ENCODE measurements at places on chromosomes 5 and 9.

DNA sequence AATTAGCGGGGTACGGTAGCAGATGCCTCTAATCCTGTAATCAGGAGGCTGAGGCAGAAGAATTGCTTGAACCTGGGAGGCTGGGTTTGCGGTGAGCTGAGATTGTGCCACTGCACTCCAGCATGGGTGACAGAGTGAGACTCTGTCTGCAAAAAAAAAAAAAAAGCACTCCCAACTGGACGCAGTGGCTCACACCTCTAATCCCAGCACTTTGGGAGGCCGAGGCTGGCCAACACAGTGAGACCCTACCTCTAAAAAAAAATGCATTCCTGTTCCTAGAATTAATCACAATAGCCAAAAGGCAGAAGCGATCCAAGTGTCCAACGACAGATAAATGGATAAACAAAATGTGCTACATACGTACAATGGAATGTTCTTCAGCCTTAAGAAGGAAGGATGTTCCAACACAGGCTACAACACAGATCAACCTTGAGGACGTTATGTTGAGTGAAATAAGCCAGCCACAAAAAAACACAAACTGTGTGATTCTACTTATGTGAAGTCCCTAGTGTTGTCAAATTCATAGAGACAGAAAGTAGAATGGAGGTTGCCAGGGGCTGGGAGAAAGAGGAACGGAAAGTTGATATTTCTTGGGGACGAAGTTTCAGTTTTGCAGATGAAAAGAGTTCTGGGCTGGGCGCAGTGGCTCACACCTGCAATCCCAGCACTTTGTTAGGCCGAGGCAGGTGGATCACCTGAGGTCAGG lies 13.8 kb downstream of the FAM78A start:
- DNase-seq, result no peak

- no peak for DNase-seq
Measured at GRCh38 chr5:1288439-1289335, 6.2 kb downstream of the TERT start.

DNA sequence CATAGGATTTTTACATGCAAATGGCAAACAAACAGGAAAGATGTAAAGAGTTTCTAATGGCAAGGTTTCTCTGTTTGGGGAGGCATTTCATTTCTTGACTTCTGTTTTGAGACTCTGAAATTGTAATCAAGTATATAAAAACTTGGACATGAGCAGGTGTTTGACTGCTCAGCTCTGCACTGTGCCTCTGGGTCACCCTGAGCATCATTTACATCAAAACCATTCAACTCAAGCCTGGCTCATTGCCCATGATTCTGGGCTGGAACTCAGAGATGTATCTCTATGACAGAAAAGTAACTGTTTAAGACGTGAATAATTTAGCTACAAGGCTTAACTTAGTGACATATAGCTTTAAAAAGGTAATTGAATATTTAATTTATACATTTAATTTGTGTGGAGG lies 1402.4 kb upstream of the NUDT12 start:
- no peak for DNase-seq

GRCh38 chr5:76789991-76790581 lies 28.7 kb upstream of the F2RL1 start:
- no peak for DNase-seq

DNA sequence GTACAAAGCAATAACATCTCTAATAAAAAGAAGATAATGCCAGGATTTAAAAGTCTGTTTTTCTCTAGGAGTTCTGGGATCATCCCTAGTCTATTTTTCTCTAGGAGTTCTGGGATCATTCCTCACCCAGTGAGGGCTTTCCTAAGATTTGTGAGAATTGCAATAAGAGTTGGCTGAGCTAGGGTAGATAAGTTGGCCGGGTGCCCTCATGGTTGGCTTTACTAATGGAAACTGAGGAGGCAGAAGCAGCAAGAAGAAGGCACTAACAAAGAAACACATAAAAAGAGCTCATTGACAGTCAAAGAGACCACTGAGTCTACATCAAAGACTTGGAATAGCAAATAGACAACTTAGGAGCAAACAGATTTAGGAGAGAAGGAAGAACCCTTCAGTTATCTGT lies 4.2 kb downstream of the SLC1A3 start:
- DNase-seq, result no peak

DNA sequence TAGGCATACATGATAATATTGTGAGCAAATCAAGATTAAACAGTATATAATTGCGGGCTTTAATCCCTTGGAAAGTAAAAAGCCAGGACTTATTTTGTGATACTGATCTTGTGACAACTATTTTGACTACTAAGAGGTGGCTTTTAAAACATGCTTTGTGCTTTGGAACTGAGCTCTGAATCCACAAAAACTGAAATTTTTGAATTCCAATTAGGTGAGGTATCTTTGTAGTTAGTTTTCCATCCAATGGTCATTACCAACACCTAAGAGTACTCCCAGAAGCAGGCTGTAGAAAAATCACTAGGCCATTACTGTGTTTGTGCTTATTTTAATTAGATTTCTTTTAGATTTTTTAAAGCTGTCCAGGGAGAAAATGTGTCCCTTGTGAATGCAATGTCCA lies 559.5 kb upstream of the WWC1 start:
- no peak for DNase-seq

- no peak for DNase-seq
Measured at GRCh38 chr5:93150311-93151012, 430.6 kb downstream of the NR2F1-AS1 start.

- no peak for DNase-seq
Measured at GRCh38 chr5:115589043-115589442, 13.2 kb downstream of the TICAM2 start.

- no peak for DNase-seq
Measured at GRCh38 chr5:175873088-175873454, 1.7 kb downstream of the CPLX2 start.

- DNase-seq, result no peak
Measured at GRCh38 chr5:157520911-157521703, 54.5 kb downstream of the ADAM19 start.

- DNase-seq, result no peak
Measured at GRCh38 chr5:160047423-160047822, 38.5 kb downstream of the TTC1 start.

DNA sequence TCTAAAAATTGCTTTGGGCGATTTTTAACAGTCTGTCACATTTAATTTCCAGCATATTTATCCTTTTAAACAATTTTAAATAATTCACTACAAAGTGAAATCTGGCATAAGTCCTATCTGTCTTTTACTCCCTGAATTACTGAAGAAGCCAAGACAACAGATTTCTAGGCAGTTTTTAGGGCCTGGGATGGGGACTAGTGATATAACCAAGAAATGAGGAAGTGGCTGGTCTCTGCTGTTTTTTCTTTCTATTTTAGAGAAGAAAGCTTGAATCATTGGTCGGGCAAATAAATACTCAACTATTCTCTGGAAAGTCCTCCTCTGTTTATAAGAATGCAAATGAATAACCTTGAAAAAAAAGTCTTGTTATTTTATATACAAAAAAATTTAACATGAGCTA lies 79.7 kb upstream of the SSBP2 start:
- no peak for DNase-seq

DNA sequence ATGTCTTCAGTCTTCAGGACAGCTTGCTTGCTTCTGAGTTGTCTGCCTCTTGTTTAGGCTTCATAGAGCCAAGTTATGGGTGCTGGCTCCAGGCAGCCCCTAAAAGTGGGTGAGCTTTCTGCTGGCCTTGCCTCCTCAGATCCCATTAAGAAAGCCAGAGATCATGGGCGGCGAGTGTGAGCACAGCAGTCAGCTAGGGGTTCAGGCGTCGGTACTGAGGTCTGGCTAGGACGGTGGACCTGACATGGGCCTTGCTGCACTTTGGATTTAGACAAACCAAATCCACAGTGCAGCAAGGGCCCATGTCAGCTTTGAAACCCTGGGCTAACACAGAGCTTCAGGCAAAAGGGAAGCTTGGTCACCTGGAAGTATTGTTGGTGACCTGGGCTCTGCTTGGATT lies 17.6 kb downstream of the PSAT1 start:
- DNase-seq, result no peak

DNA sequence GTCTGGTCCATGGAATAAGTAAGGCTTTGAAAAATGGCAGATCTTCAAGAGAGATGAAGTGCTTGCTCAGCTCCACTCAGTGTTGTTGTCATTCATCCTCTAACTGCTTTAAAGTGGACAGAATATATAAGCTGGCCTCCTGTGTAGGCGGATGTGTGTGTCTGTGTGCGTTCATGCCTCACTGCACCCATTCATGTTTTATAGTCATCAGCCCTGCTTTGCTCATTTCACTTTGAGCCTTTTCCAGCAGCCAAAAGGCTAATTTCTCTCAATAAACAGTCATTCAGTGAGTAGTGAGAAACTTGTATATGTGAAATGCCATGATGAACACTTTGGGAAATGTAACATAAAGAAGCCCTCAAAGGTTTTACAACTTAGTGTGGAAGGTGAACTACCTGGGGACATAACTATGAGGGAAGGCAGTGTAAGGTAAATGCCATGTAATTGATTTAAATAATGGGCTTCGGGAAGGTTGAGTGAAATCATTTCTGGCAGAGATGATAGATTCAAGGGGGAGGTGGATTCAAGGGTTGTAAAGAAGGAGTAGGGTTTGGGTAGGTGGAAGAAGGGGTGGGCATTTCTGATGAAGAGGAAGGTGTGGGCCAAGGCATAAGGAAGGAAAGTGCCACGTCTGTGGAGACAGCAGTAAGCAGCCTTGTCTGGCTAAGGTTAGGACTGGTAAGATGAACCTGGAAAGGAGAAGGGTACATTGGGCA lies 15.7 kb downstream of the TTC23L start:
- no peak for DNase-seq

GRCh38 chr5:17951392-17952169 lies 317.3 kb downstream of the TAF11L14 start:
- no peak for DNase-seq

- DNase-seq, result no peak
Measured at GRCh38 chr5:59126708-59127573, 544.1 kb downstream of the RAB3C start.

DNA sequence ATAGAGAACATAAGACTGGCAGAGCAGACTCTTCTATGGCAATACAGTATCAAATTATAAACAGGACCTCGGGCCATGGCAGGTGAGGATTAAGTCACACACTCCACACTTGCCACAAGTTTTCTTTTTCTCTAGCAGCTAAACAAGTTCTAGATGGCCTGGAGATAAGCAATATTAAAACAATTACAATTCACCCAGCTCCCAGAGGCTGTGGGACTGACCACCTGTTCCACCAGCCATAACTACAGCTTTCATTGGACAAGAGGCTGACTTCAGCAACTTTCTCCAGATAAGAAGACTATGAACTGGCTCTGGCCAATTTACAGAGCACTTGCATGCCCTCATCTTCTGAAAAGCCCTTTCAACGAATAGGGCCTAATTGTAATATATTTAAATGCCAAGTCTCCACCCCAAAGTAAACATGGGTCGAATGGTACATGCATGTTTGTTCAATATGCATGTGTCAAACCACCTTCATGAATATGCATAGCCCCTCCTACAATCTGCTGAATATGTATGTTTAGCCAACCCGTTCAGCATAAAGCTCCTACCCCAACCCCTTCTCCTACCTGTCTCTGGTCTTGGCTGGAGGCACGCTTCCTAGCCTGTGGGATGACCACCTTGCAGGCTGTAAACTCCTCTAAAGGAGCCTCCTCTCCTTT lies 6.1 kb upstream of the CFAP157 start:
- no peak for DNase-seq

- DNase-seq, result no peak
Measured at GRCh38 chr5:111401906-111402305, 110.4 kb downstream of the STARD4 start.

DNA sequence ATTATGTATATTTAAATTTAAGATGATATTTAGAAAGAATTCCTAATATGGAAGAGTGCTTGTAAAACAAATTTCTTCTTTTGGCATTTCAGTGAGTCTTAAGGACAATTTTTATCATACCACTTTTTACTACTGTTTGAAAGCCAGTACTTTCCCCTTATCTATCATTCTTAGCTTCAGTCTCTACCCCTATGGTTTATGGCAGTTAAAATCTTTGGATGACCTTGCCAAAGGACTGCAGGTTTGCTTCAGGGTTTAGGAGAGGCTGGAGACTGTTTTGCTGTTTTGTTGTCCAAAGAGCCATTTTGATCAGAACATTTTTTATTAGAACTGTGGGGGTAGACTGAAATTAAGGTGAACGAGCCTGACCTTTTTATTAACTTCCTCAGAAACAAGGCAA lies 30.8 kb downstream of the SLC38A9 start:
- DNase-seq, result no peak

GRCh38 chr9:127036437-127036836 lies 86.0 kb downstream of the ANGPTL2 start:
- DNase-seq, result no peak

GRCh38 chr5:980001-980588 lies 28.5 kb upstream of the NKD2 start:
- no peak for DNase-seq

Measured in stimulated activated CD4-positive, alpha-beta T cell treated with anti-CD3 and anti-CD28 coated beads, Interleukin-12 subunit alpha, Interleukin-12 subunit beta, amount 100 ng/mL, for 24 hours (primary cell).